Adrenal gland (tissue), 19 donors: ENCODE measurements at places on chromosomes 16 and 17. TPM values are rescaled to one million over a fixed set of nuclear protein-coding genes. Genes with fewer than 3 reads are reported as not detected.
A peak's percentile ranks its signal among the peaks of the same experiment; 100 is the strongest.

The MRPS34 gene
- polyA plus RNA-seq, result 95.6 TPM

The HES7 gene
- 1.0 TPM for polyA plus RNA-seq

The CSF3 gene
- 0.24 TPM for polyA plus RNA-seq

- no peak for DNase-seq
These were observed 45.6 kb upstream of the CACNG4 start for GRCh38 chr17:66918896-66919295.

- no peak for DNase-seq
These were observed 232.8 kb downstream of the BCAS3 start for GRCh38 chr17:60910415-60910814.

GRCh38 chr16:524274-525040 lies 3.1 kb upstream of the CAPN15 start:
- no peak for DNase-seq

DNA sequence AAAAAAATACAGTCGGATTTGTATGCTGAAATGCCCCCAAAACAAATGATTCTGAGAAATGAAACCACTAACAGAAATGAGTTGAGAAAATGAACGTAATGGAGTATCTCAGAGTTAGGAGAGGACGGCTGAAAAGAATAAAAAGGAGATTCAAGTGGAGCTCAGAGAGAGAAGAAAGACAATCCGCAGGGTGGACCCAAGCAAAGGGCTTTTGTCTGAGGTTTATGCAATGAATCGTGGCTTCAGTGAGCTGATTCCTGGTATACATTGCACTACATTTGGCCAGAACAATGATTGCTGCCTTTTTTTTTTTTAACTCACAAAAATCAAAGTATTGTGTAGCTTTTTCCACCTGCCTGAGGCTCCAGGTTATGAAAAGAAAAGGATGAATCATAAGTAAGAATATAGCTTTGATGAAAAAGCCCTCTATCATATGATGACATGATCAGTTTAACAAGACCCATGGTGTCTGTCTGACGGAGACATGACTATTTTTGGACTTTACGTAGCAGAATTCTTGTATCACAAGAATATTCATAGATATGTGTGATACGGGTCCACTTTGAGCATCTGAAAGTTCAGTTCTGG lies 4.4 kb upstream of the MED9 start:
- DNase-seq, result no peak

- peak; percentile 84 for DNase-seq
These were observed 14.0 kb downstream of the UBALD2 start for GRCh38 chr17:76278952-76279741.

- DNase-seq, result peak; percentile 82
These were observed 20.7 kb downstream of the SLC47A1 start for GRCh38 chr17:19554393-19554792.

- no peak for DNase-seq
These were observed 15.2 kb downstream of the ALOX12B start for GRCh38 chr17:8072341-8072728.

GRCh38 chr17:57133486-57133885 lies 48.4 kb downstream of the AKAP1 start:
- DNase-seq, result no peak

GRCh38 chr17:33200587-33200986 lies 92.5 kb downstream of the ASIC2 start:
- no peak for DNase-seq

GRCh38 chr17:12584727-12585126 lies 81.0 kb upstream of the MYOCD start:
- DNase-seq, result no peak

- no peak for DNase-seq
These were observed 933.5 kb upstream of the SOX9 start for GRCh38 chr17:71187145-71187878.

DNA sequence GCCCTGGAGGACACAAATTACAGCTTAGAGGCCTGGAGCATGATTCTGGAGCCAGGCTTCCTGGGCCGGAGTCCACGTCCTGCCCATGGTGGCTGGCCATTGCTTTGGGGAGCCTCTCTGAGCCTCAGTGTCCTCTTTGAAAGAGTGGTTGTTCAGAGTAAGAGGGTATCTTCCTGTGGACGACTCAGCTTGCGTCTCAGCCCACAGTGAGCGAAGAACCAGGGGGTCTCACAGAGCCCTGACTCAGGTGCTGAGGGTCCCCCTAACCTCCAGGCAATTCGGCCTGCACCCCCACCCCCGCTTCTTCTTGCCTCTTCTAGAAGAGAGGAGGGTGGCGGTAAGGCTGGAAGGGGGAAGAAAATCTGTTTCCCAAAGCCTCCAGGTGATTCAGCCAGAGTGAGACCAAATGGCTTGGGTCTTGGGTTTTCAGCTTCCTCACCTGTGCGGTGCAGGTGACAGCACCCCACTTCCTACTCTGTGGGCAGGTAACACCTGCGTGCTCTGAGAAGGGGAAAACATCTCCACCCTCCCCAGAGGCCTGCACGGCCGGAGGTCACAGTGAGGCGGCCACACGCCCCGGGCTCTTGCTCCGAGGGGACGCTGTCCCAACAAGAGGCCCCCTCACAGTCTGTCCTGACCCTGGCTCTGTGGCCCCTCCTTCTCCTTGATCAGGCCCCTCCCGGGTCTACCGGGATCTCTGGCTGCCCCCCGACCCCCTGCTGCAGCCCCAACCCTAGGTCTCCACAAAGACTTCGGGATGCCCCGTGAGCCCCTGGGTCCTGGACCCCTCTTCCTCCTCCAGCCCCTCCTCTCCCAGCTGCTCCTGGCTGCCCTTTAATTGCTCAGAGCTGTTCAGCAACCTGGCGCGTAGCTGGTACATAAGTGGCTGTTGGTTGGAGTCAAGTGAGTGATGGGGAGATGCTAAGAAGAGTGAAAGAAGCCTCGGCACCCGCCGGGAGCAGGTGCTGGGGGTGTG lies 119.2 kb downstream of the METRNL start:
- no peak for DNase-seq

GRCh38 chr16:56075732-56076388 lies 115.4 kb upstream of the GNAO1 start:
- no peak for DNase-seq

GRCh38 chr16:25835126-25835525 lies 143.4 kb downstream of the HS3ST4 start:
- no peak for DNase-seq

DNA sequence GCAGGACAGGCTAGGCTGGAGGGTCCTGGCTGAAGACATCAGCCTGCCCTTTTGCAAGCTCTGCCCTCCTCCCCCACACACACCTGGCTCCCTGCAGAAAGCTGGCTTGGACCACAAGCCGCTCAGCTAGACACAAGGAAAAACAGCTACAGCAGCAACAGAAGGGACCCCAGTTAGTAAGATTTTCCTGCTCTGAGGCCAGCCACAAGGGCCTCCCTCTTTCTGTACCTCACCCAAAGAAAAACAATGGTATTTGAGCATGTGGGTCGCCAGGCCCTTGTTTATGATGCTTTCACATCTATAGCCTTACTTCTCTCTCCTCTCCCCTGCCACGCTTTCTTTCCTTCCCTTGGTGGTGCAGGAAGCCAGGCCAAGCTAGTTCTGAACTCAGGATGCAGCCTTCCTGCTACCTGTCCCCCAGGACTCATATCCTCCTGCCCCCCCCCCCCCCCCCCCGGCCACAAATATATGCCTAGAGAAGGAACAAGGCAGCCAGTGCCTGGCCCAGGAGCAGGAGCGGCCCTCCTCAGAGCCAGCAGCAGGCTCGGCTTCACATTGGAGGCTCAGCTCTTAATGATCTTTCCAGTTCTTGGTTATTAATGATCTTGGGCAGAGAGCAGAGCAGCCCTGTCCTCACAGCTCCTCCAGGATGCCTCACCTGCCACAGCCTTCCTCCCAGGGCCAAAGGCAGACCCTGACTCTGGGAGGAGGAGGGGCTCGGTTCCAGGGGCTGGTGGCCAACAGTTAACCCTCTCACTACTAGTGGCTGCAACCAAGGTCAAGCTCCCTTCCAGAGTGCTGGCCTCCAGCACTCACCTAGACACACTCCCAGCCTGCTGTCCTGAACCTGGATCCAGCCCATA lies 19.5 kb downstream of the GRIN2C start:
- DNase-seq, result no peak

DNA sequence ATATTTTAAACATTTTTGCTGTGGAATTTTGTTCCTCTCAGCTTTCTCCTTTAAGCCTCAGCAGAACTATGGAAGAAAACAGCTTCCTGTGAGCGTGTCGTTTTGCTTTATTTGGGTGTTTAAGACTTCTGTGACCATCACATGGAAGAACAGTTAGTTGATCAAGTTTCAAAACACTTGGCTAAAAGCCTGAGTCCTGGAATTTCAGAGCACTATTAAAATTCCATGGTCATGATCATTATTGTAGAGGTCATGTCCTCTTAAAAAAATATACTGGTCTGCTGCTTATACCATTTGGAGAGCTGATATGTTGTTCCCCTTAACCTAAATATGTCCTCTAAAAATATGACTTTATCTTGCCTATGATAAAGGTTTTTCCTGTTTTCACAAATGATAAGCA lies 12.6 kb upstream of the CDR2 start:
- DNase-seq, result no peak

DNA sequence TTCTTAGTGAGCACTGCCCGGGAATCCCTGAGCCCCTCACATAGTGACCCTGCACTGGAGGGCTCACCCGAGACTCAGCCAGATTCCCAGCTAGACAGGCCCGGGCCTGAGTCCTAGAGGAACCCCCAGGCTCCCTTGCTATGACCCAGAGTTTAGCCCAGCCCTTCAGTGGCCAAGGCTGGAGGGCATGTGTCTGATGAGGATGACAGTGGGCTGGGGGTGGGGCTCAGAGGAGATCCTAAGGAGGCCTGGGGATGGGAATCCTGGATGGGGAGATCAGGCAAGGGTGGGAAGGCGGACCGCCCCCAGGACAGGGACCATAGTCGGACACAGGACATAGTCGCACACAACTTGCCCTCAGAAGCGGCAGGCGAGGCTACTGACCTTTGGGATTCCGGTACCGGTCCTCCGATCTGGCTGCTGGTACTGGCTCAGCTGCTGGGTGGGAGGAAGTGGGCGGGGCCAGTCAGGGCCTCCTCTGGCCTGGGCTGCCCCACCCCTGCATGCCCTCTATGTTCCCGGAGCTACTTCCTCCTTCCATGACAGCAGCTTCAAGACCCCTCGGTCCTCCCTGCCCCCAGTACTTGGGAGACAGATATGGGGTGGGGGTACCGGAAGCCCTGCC lies 1.1 kb downstream of the CD79B start:
- DNase-seq, result peak; percentile 70

DNA sequence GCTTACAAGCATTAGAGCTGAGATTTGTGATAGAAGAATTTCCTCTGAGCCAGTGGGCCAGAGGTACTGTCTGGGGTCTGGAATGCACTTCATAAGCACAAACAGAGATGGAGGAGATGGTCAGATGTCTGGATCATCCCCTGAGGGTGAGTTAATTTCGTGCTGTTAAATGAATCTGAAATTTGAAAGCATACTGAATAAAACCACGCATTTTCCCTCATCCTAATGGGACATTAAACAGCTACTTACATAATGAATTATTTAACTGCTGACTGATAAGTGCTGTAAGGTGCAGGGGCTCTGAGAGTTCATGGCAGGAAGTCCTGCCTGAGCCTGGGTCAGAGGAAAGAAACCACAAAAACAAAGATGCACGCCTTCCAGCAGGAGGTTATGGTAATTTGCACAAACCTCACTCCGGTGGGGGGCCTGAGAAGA lies 136.3 kb upstream of the XYLT1 start:
- no peak for DNase-seq

DNA sequence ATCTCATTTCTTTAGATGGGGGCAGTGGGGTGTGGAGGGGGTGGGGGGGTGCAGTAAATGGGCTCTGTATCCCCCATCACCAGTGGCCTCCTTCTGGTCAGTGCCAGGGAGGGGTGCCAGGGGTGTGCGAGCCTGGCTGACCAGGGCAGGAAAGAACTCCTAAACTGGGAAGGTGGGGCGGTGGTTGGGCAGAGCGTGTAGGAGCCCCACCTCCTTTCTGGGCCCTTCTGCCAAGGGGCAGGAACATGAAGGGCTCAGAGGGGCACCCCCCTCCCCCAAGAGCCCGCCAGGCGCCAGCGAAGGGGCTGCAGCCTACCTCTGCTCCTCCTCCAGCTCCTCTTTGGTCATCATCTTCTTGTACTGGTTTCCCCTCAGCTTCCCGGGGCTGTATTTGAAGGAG lies 26.0 kb downstream of the MXRA7 start:
- no peak for DNase-seq

DNA sequence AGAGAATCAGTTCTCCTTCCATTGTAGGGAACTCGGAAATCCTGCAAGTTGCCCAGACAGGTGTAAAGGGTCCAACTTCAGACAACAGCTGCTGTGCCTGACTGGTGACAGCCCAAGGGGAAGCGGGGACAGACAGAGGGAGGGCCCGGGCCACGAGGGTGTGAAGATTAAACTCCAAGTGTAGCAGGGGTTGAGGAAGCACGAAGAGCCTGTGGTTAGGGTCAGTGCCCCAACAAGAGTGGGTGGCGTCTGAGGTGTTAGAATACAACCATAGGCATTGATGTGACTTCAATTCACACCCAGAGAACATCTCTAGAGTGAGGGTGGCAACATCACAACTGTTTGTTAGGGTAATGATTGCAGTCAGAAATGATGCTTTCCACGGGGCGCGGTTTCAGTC lies 39.1 kb downstream of the ASPA start:
- DNase-seq, result no peak

GRCh38 chr17:47218896-47219430 lies 9.8 kb downstream of the MYL4 start:
- DNase-seq, result no peak
